NCI-H2171 treated with DMSO at 0.1 percent for 48 hours (cell line): ENCODE measurements at places on chromosomes 6 and 20.

DNA sequence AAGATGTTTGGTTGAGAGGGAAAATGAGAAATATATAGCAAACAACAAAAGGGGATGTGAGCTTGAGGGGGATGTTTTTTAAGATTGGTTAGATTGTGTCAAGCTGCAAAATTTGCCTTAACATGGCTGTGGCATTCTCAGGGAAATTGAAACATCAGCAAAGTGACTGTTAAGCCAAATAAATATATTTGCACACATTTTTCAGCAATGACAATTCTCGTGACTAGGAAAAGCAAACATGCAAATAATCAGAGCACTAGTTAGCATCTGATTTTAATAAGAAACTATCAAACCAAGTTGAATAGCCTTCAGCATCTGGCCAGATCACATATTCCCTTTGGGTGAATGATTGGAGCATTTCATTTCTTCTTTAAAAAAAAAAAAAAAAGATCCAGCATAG, 262.8 kb downstream of the TBC1D7 start:
- DNase-seq: no peak

- no peak for DNase-seq
Measured at GRCh38 chr6:48825501-48826151, 637.4 kb downstream of the MMUT start.

GRCh38 chr6:145569140-145569539, 166.2 kb downstream of the EPM2A start:
- DNase-seq: peak; percentile 13

GRCh38 chr6:162178266-162178665, 549.3 kb downstream of the PRKN start:
- DNase-seq: no peak

DNA sequence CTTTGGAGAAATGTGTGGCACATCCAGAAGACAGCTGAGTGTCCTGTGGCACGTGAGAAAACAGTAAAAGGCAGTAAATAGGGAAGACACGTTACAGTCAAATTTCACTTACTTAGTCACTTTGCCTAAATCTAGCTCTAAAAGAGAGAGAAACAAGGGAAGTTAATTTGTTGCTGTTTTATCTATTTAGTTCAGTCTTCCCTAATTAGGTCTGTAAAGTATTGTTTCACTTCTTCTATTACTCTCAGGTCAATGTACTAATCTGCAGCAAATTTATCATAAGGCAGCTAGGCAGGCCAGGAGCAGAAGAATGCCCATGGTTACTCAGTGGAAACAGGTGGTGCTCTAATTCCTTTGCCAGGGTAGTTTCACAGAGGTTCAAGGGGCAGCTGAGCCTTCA, 124.3 kb upstream of the CNR1 start:
- no peak for DNase-seq

DNA sequence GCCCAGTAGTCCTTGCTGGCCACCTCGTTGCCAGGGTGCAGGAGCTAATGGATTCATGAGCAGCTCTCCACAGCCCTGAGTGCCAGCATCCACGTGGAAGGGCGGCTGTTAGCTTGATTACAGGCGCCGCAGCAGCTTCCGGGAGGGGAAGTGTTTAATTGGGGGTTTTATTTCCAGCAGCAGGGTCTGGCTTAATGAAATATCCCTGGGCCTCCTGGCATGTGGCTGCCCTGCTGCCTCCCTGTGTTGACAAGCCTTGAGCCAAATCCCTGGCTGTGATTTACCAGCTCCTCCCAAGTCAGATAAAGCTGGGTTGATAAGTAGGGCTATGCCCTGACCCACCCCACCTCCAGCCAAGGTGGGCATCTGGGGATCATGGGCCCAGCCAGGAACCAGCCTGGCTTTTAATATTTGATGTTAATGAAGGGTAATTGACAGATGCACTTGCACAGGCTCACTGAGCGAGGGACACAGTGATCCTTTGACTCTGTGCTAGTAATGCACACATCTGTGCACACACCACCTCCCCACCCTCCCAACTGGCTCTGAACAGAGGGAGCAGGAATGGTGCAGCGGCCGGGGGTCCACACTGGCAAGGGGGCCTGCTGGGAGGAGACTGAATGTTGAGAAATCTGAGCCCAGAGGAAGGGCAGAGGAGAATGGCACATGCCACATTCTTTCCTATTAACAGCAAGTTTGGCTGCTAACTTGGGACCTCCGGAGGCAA, 13.6 kb downstream of the GLP1R start:
- no peak for DNase-seq

DNA sequence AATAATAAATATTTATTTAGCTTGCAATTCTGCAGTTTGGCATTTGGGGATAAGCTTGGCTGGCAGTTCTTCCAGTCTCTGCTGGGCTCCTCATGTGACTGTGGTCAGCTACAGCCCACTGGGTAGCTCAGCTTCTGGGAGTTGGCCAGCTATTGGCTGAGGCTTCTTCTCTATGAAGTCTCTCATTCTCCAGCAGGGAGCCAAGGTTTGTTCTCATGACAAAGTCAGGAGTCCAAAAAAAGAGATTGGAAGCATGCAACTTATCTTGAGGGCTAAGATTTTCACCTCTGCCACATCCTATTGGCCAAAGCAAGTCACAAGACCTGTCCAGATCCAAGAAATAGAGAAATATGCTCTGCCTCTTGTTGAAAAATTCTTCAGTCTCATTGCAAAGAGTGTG, 94.6 kb downstream of the SNAP25 start:
- no peak for DNase-seq

DNA sequence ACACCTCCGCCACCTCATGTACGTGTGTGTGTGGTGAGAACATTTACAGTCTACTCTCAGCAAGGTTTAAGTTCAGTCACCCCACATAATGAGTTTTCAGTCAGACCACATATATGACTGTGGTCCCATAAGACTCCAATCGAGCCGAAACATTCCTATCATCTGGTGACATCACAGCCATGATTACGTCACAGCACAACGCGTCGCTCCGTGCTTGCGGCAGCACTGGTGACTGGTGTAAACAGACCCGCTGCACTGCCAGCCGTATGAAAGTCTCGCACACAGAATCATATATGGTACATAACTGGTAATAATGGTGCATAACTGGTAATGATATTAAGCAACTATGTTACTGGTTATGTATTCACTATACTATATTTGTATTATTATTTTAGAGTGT, 150.7 kb downstream of the DLL1 start:
- no peak for DNase-seq

- DNase-seq: peak; percentile 94
Measured at GRCh38 chr6:96391776-96392360, 129.7 kb upstream of the UFL1 start.

- DNase-seq: peak; percentile 81
Measured at GRCh38 chr6:32970413-32971241, 2.2 kb downstream of the BRD2 start.

GRCh38 chr6:154229786-154230185, 126.8 kb downstream of the IPCEF1 start:
- no peak for DNase-seq

- no peak for DNase-seq
Measured at GRCh38 chr20:52078289-52078688, 113.3 kb downstream of the ZFP64 start.

DNA sequence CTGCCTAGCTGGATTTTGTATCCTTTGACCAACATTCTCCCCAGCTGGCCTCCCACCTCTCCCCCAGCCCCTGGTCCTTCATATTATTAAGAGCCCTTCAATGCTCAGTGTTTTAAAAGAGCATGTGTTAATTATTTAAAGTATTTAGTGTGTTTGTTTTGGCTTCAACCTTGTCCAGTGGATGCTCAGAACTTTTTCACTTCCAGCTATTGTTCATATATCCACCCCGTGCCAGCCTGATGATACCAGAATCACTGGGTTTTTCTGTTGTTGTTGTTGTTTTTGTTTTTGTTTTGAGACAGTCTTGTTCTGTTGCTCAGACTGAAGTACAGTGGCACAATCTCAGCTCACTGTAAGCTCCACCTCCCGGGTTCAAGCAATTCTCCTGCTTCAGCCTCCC, 30.4 kb upstream of the SNX9 start:
- DNase-seq: no peak

GRCh38 chr6:150631283-150631983, 31.7 kb downstream of the PLEKHG1 start:
- DNase-seq: no peak

- DNase-seq: peak; percentile 4
Measured at GRCh38 chr6:27862396-27863066, 49.7 kb downstream of the OR2B2 start.

- DNase-seq: no peak
Measured at GRCh38 chr20:20535051-20535450, 167.1 kb downstream of the INSM1 start.

DNA sequence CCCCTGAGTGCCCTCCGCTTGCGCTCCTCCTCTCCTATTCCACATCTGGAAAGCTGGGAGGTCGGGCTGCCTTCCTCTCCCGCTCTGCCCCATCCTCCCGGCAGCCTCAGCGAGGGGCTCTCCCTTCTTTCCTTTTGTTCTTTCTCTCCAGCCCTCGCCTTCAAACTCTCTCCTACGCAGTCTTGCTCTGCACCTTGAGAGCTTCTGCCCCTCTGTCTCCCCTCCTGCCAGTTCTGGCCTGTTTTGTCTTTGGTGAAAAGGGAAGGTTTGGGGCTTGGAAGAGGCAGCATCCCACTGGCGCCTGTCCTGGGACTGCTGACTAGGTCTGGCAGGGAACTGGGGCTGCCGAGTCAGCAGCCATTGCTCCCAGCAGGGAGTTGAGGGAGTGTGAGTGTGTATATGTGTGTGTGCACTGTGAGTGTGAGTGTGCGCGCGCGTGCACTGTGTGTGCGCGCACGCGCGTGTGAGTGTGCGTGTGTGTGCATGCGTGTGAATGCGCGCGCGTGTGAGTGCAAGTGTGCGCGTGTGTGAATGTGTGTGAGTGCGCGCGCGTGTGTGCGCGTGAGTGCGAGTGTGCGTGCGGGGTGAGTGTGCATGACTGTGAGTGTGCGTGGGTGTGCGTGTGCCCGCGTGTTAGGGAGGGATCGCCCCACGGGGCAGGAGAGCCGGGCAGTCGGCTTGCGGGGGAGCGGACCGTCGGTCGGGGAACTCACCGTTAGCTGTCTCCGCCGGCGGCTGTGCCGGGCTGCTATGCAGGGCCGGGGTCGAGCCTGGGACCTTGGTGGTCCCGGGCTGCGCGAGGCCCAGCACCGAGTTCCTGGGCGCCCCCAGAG, 523 bp downstream of the CPXM1 start:
- peak; percentile 10 for DNase-seq

GRCh38 chr6:111997078-111997852, 56.6 kb upstream of the CCN6 start:
- DNase-seq: peak; percentile 91

DNA sequence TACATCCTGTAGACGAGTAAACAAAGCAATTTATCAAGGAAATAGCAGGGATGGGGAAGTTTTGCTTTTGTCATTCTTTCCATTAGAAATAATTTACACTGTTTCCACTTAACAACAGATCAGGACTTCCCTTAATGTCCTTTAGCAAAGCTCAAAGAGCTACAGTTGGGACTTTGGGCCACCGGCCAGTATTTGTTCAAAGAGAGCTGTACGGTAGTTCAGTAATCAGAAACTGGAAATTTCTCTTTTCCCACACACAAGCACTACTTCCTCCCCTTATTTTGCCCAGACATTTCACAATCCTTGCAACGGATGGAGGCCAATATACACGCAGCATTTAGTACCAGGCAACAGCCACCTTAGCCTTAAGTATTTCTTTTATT, 12.1 kb upstream of the HINT3 start:
- no peak for DNase-seq

DNA sequence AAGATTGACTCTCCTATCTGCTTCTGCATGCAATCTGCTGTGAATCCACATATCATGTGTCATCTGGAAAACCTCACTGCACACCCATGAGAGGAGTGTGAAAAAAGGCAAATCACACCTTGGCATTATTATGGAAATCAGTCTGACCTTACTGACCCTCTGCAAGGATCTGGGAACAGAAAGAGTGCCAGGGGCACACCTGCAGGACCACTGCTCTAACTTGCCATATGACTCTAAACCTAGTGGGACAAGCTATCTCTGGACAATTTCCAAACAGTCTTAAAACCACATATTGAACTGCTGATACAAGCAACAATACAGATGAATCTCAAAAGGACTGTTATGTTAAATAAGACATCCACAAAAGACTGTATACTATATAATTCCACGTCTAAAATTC, 50.3 kb downstream of the ABHD12 start:
- no peak for DNase-seq

DNA sequence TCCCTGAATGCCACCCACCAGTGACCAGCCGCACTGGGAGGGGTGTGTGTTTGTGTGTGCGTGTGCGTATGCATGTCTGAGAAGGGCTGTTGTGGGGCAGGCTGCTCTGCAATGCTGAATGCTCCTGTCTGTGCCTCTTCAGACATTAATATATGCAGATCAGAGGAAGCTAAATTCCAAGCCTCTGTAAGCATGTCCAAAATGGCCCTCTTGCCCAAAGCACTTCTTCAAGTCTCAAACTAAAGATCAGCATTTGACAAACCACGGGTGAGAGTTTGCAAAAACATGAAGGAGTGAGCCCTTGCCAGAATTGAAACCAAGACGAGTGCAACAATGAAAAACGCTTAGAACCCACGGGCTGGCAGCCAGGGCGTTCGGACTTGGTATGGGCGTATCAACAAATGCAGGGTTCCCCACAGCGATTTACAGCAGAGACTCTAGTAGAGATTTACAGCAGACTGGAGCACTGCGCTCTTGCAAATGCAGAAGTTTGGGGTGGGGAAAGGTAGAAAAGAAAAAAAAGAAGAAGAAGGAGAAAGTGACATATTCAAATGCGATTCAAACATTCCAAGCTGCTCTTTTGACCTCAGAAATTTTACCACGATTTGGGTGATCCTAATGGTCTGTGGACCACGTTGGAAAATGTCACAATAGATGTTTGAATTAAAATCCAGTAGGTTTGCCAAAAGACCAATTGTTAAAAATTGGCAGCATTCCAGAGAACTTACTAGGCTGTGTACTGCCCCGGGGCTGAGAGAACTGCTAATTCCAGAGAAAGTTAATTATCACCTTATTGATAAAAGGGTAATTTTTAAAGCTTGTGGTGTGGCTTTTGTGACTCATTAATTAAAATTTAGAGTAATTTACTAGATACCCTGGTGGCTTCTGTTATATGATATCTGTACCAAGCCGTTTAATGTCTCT, 3.5 kb downstream of the SCML4 start:
- peak; percentile 27 for DNase-seq

- no peak for DNase-seq
Measured at GRCh38 chr6:106913111-106913510, 61.4 kb downstream of the CD24 start.

DNA sequence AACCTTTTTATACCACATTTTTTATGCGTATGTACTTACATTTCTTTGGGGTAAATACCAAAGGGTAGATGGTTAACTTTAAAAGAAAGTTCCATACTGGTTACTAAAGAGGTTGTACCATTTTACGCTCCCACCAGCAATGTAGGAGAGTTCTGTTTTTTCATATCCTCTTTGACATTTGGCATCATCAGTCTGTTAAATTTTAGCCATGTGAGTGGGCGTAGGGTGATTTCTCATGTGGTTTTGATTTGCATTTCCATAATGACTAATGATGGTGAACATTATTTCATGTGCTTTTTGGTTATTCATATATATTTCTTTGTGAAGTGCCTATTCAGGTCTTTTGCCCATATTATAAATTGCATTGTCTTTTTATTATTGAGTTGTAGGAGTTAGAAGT, 194.2 kb downstream of the PRL start:
- no peak for DNase-seq

- DNase-seq: no peak
Measured at GRCh38 chr20:53269380-53269779, 297.2 kb downstream of the TSHZ2 start.
